ENCODE measurements at places on chromosomes 2 and 18.

- DNase-seq, result no peak
Measured at GRCh38 chr18:67308819-67309218, 207.7 kb downstream of the DSEL start.

- no peak for DNase-seq
Measured at GRCh38 chr2:71559828-71560637, 106.7 kb downstream of the DYSF start.

- DNase-seq, result no peak
Measured at GRCh38 chr2:84519332-84519957, 3.1 kb downstream of the DNAH6 start.

GRCh38 chr2:128284037-128284441 is 34.6 kb downstream of the HS6ST1 start:
- no peak for DNase-seq
